ENCODE measurements at places on chromosomes 7 and 10.

GRCh38 chr7:150562919-150563318, 4.3 kb upstream of the GIMAP4 start:
- DNase-seq = no peak

DNA sequence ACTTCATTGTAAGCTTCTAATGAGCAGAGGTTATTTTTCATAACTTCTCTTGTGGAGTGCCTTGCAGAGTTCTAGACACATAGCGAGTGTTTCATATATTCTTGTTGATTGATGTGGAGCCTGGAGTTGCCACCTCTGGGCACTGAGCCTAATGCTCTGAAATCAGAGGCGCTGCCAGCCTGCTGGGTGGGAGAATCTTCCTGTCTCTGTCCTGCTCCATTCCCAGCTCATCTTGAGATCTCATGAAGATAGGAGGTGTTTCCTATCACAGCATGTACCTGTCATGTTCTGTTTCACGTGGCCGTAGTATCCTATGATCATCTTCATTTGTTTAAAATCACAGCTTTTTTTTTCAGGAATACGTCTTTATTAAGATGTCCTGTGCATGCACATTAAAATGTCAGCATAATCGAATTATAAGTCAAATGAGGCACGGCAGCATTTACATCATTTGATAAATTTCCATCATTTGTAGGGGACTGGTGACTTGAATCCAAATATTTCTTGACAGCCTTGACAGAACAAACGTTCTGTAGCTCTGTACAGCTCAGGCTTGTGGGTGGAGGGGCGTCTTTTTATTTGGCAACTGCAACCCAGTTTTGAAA, 393.0 kb downstream of the PHTF2 start:
- DNase-seq = no peak

DNA sequence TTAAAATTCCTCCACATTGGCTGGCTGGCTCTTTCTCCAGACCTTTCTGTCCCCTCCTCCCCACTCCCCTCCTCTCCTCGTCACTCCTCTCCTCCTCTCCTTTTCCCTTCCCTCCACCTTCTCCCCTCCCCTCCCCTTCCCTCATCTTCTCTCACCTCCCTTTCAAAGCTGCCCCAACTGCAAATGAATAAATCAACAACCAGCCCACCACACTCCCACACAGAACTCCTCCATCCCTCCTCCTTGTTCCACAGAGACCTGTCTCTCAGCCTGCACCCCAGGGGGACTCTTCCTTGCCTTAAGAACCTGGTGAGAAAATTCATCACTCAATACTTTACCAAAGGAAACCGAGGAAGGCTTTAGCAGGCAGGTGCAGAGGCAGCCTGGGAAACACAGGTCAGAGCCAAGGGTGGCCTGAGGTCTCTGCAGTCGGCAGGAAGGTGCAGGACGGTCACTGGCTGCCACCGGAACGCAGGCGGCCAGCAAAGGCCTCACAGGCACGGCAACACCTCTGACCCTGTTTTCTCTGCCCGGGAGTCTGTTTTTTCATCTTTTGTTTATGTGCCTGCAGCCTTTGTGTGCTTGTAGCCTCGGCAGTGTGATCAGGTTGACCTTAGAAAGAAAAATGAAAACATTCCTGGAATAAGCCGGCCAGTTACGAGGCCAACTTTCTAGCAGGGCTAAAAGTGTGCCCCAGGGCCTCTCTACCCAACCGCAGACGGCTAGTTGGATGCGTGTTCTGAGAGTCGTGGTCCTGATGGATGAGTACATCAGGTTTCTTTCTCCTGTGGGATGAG, 207.6 kb upstream of the KLF6 start:
- no peak for DNase-seq

GRCh38 chr7:46071076-46071475, 150.0 kb upstream of the IGFBP3 start:
- DNase-seq = no peak

DNA sequence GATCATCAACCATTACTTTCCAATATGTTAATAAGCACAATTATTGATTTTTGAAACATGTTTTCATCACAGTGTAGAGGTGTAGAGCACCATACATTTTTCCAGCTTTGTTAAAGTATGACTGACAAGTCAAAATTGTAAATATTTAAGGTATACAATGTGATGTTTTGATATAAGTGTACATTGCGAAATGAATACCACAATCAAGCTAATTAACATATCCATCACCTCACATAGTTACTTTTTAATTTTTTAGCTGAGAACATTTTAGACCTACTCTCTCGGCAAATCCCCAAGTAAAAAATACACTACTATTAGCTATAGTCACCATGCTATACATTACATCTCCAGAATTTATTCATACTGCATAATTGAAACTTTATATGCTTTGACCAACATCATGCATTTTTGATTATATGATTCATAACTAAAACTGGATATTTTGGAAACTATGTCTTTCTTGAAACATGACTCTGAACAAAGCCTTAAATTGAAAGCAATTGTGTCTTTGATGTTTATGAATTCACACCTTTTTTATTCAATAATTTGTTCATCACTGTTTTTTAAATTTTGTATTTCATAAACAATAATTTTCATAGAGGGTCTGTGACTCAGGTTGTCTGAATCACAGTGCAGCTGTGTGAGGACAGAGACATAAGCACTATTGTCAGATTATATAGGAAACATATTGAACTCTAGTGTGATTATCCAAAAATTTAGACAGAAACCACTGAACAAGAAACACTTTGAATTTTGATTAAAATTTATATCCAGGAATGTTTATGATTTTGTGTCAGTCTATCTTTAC, 486.1 kb downstream of the SEMA3D start:
- no peak for DNase-seq

GRCh38 chr10:112713411-112713810, 236.6 kb upstream of the TCF7L2 start:
- no peak for DNase-seq

GRCh38 chr7:72316148-72316547, 96.0 kb downstream of the CALN1 start:
- no peak for DNase-seq

DNA sequence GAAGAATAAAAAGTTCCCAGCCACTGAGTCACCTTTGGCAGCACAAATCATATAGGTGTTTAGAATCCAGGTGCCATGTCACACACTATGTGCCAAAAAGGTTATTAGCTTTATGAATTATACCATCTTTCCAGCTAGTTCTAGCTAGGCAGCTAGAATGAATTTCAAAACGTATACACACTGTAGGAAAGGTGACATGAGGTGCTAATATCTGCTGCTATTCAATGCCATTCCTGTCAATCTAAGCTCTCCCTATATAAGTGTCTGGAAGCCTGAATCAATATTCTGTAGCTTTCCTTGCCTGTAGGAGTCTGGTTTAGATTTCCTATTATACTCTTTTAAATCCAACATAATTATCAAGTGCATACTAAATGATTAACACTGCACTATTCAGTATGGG, 868.6 kb downstream of the GATA3 start:
- DNase-seq = no peak

DNA sequence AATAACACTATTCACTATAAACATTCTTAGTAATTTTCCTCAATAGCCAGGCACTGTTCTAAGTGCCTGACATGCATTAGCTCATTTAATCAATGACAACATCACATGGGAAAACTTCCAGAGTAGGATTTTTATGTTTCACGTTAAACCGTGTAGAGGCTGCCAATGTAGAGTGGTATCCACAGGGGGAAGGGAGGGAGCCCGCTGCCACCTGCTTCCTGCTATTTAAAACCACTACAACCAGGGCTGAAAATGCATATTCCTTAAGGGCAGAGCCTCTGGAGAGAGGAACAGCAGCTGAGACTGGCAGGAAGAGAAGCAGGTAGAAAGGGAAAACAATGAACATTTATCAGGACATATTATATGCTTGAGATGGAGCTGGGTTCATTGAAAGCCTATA, 684.3 kb upstream of the AUTS2 start:
- DNase-seq = no peak

DNA sequence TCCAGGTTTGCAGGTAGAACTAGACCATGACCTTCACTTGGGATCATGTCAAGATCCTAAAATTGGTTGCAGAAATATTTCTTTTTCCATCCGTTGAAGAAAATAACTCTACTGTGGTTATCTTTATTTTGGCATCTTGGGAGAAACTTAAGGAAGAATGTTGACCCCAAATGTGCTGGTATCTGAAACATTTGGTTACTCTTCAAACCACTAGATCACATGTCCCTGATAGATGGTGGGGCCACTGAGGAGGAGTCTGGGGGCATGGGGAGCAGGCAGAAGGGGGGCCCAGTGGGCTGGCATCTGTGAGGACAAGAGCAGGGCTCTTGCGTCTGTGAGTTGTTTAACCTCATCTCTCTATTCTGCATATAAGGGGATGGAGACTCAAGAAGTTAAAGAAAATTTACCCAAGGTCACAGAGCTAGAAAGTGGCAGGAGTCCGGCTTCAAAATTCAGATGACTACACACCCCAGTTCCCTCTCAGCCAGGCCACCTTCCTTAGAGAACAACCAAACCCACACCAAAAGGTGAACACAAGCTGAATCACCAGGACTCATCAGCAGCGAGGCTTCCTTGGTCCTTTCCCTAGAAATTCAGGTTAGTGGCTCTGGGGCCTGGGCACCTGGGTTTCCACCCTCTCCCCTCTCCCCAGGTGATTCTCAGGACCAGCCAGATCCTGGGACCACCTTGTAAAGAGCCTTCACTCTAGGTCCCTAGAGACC, 40.6 kb upstream of the SRGN start:
- no peak for DNase-seq

GRCh38 chr7:68446183-68446582, 1152.1 kb upstream of the AUTS2 start:
- DNase-seq = no peak

DNA sequence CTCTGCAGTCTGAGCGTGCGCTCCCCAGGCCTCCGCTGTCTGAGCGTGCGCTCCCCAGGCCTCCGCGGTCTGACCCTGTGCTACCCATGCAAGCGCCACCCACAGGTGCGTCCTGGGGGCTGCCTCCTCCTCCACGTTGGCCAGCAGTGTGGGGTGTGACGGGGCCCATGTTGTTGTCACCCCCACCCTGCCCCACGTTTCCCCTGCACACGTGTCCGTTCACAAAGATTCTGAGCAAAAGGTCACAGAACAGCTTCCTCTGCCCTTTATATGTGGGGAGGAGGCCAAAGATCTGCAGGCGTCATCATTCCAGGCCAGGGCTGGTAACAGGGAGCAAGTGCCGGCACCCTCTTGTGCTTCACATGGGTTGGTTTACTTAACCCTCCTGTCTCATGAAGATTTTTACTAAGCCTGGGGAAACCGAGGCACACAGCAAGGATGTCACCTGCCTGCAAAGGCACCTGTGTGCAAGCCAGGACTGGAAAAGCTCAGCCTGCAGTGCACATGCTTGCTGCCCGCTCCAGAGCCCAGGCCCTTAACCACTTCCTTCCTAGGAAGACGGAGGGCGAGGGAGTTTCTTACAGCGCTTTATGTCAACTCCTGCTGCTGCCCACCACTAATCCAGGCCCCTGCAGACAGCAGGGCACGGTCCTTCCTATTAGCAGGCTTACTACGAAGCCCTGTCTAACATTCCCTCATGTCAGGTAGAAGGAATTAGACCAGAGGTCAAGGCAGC, 4.8 kb downstream of the GPR146 start:
- no peak for DNase-seq

GRCh38 chr7:108073305-108074070, 56.7 kb downstream of the LAMB4 start:
- DNase-seq = no peak

- DNase-seq = no peak
These were observed 50.7 kb downstream of the MTURN start for GRCh38 chr7:30185496-30185895.

GRCh38 chr7:149875396-149875795, 1.6 kb downstream of the ATP6V0E2 start:
- peak; percentile 34 for DNase-seq

GRCh38 chr7:11171569-11172192, 198.0 kb downstream of the PHF14 start:
- DNase-seq = no peak

DNA sequence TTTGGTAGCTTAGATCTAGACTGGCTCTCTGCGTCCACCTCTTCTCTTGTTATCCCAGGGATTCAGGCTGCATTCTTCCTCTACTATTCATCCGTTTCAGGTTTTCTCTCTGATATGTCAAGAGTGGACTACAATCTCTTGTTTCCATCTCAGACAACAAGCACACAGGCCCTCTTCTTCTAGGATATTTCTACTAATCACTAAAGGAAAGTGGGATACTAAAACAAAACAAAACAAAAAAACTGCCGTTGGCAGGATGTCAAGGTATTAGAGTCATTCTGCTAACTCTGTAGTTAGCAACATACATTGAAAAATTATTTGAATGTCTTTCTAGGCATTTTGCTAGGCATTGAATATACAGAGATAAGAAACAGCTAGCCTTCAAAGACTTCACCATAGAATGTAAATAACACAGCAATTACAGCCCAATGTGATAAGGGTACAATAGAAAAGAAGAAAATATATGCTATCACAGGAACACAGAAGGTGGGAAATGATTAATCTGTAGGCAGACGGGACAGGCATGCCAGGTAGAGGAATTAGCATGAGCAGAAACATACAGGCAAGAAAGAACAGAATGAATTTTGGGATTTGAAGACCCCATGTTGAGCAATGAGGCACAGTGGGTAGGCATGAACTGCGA, 210.5 kb downstream of the CSTF2T start:
- no peak for DNase-seq

DNA sequence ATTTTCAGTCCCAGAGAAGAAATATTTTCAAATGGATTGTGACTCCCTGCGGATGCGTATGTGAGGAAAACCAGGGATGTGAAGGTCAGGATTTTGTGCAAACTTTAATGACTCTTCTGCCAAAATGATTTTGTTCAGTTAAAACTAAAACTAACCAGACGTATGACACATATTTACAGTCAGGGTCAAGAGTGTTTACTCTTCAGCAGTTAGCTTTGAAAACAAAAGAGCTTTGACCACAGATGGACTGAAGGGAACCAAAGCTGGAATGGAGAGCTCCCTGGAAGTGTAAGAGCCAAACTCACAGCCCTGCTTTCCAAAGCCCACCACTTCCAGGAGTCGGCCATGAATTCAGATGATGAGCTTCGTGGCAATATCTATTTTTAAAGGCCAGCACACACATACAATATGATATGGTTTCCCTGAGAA, 15.5 kb downstream of the SVIL start:
- no peak for DNase-seq

DNA sequence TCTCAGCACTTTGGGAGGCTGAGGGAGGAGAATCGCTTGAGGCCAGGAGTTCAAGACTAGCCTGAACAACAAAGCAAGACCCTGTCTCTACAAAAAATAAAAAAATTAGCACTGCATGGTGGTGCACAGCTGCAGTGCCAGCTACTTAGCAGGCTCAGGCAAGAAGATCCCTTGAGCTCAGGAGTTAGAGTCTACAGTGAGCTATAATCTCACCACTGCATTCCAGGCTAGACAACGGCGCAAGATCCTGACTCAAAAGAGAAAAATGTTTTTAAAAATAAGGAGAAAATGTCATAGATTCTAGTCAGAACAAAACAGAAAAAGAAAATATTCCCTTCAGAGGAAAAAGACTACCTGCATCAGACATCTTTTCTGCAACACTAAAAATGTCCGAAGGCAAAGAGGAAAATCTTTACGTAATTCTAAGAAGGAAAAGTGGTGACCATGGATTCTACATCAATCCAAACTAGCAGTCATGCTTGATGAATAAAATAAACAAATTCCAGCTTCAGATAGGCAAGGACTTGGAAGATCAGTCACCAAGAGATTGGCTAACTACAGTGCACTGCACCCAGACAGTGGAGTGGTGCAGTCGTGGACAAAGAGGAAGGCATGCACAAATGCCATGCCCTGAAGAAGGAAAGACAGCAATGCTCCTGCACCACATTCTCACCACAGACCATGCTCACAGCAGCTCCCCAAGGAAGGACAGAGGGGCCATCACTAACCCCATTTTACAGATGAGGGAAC, 54.3 kb downstream of the ERCC6 start:
- DNase-seq = no peak

- no peak for DNase-seq
These were observed 7.5 kb upstream of the CNPY1 start for GRCh38 chr7:155553871-155554270.
